ENCODE measurements at places on chromosomes 3 and 15.

DNA sequence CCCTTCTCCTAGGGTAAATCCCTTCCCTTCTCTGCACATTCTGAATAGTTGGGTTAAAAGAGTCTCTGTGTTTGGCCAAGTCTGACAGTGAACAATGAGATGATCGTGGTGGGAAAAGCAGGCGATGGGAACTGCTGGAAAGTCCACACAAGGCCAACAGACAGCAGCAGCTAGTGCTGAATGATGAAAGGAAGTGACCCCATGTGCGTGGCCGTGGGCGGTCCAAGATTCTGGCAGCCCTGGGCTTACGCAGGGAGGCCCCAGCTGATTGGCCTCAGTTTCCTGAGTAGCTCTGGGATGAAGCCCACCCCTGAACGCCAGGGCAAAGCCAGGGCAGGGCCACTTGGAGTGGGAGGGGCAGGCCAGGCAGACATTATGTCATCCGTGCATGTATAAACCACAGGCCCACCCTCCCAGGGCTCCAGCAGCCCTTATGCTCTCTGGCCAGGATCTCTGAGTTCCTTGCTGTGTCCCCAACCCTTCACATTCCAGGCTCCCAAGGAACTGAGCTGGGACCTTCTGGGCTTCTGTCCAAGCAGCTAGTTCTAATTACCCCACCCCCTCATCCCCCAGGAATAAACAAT is 57.8 kb downstream of the CDC25A start:
- DNase-seq = peak; percentile 56

- no peak for DNase-seq
These were observed 101.0 kb downstream of the PLXNA1 start for GRCh38 chr3:127083778-127084397.

GRCh38 chr3:161014843-161015749 is 90.1 kb downstream of the B3GALNT1 start:
- no peak for DNase-seq

DNA sequence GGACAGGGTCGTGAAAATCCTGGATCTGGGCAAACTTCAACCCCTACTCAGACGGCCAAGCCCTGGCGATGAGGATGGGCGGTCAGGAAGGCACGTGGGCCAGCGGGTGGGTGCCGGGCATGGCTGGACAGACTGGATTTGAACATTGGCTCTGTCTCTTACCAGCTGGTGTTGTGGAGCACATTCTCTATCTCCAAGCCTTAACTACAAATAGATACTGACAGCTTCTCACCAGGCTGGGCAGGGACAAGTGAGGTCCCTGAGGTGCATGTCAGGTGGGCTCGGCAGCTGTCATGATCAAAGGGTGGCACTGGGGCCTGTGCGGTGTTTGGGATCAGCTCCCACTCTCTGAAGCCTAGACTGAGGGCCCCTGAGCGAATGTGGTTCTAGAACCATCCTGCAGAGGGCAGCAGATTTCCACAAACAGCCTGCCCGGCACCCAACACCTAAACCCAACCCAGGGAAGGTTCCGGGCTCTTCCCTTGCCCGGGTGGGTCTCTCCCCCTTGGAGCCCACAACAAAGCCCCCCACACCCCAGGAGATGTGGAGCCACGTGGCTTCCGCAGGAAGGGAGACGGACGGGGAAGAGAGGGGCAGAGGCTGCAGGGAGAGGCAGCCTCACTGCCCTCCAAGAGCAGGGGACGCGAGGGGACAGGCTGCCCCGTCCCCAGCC is 58.4 kb downstream of the RGMA start:
- peak; percentile 65 for DNase-seq

- DNase-seq = peak; percentile 21
These were observed 222.3 kb upstream of the TPRG1 start for GRCh38 chr3:188949456-188949855.

- DNase-seq = no peak
These were observed 118.3 kb upstream of the FOXB1 start for GRCh38 chr15:59885832-59886231.

GRCh38 chr15:60390231-60390630 is 7.6 kb downstream of the ANXA2 start:
- no peak for DNase-seq
